ENCODE measurements at places on chromosomes 16 and 17.
A peak's percentile ranks its signal among the peaks of the same experiment; 100 is the strongest.

DNA sequence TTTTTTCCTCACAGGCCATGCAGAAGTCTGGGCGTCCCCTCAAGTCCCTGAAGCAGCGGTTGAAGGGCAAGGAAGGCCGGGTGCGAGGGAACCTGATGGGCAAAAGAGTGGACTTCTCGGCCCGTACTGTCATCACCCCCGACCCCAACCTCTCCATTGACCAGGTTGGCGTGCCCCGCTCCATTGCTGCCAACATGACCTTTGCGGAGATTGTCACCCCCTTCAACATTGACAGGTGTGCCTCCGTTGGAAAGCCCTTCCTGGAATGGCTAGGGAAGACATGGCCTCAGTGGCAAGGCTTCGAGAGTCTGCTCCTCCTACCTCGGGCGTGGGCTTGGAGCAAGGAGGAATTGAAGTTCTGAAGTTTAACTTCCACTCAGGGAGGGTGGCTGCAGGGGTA lies 13.5 kb downstream of the POLR2A start:
- DNase-seq: no peak

DNA sequence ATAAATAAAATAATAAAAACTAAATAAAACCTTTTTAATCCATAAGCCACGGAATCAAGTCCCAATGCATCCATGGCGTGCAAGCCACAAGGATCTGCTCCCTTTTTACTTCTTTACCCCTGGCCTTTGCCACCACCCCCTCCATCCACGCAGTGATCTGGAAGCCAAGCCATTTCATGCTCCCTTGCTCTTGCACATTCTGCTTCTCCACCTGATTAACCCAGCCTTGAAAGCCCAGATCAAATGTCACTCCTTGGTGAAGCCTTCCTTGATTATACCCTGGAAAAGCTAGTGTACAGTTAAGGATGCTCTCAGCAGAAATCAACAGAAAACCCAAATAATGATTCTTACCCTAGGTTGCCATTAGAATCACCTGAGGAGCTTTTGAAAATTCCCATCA lies 9.9 kb downstream of the LRRC3C start:
- DNase-seq: no peak

DNA sequence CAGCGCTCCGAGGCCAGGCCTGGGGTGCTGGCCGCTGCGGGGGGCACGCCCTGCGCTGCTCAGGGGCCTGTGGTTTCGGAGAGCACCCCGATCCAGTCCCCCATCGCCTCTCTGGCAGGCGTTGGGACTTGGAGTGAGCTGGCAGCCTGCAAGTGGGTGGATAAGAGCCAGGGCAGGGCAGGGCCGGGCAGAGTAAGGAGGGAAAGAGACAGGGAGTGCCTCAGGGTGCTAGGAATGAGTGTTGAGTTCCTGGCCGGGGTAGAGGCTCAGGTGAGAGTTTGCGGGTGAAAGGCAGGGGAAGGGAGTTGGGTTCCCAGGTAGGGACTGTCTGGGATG lies 1.3 kb downstream of the CDH13 start:
- peak; percentile 48 for DNase-seq

DNA sequence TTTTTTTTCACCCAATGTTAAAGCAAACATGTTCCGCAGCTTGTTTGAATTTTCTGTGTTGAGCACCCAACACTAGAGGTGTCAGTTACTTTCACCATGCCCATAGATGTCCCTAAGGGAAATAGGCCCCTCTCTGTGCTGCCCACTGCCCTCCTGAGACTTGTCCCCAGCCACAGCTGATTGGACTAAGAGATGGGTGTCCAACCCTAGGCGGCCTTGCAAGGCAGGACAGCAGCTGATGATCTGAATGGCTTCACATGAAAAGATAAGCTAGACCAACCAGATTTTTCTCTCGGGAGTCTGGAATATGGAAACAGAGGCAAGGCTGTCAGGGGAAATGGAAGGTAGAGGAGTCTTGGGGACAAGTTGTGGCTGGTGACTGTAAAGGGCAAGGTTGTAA lies 6.1 kb upstream of the CALB2 start:
- no peak for DNase-seq

GRCh38 chr17:39980351-39981206 lies at the start of gene PSMD3:
Gene PSMD3, plus strand, starts transcription at chr17:39980807. Its CDS starts 164 bp downstream, at chr17:39980971.
- DNase-seq: peak; percentile 100

DNA sequence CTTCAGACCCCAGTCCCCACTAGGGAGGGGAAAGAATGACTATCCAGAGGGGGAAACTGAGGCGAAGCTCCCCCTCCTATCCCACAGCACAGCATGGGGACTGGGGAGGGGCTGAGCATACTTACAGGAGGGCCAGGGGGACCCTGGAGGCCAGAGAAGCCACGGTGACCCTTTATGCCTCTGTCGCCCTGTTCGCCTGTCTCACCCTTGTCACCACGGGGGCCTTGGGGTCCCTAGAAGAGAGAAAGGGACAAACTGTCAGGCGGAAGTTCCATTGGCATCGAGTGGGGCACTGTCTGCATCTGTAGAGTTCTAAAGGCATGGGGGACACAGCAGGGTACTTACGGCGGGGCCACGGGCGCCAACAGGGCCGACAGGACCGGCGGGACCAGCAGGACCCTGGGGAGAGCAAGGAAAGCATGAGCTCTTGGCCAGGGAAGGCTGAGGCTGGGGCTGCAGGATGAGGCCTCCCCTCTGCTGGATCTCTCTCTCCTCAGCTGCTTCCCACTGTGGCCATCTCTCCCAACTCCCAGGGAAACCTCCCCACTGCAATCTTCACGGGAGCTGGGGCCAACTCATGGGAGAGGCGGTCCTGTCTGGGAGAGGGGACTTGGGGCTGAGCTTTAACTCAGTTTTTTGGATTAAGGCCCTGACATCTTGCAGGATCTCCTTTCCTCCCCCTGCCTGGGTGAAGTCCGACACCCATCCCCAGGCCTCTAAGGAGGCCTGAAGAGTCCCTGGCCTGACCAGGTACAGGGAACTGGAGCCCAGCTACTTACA lies 13.5 kb downstream of the COL1A1 start:
- peak; percentile 92 for DNase-seq

DNA sequence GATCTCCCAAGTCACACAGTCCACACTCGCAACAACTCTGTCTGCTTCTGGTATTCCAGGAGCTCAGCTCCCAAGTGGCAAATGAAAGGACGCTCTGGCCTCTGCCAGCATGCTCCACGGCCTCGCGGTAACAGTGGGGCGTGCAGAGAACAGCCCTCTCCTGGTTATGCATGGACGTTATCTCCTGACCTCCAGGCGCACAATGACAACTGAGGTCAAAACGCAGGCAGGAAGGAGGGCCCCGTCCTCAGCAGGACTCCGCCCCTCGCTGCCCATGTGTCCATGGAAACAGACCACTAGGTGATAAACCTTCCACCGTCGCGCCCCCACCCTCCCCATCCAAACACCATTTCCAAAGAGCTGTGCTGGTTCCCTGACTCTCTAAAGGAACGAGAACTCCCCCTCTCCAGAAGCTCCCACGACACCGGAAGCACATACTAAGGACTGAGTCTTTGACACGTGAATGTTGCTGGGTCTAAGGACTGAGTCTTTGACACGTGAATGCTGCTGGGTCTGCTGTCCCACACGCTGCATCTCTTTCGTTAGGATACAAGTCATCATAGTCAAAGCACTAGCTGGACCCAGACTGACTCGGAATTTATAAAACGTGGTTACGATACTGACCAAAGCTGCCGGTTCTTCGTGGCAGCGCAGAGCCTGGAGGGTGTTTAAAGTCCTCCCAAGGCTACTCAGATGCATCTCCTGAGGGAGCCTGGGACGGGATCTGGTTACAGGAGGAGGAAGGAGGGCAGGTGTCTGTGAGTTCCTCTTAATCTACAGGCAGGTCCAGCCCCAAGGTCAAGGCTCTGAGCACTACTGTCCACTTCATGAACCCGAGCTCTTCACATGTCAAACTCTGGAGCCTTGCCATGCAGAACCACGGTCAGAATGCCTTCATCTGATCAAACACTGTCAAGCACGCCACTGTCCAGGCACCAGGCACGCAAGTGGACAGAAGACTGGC lies 43.9 kb downstream of the KLHDC4 start:
- DNase-seq: no peak

DNA sequence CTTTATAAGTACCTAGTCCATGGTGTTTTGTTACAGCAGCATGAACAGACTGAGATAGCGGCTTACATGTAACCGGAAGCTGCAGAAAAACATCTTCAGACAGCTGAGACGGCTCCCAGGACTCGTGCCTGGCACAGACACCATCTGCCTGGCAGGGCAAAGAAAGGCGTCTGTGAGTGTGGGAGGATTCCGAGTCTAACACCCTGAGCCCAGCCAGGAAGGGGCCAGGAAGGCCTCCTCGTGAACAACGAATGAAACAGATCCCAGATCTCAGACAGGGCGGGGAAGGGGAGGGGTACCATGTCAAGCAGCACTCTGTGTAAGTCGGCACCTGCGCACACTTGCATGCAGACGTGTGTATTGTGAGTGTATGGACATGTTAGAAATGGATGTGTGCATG lies 4.4 kb upstream of the CSNK1D start:
- DNase-seq: no peak

DNA sequence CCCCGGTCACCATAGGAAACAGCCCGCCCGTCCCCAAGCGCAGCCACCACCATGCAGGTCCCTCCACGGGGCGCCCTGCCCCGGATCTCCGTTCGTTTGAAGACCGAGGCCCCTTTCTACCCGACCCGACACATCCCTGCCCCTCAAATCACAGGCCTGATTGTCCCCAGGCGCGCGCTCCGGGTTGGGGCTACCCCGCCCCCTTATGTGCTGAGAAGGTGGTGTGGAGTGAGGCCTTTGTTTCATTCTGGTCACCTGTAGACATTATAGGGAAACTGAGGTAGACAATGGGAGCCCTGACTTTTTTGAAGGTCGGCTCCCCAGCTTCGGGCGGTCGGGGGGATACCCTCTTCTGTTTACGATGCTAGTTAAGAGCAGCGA lies 763 bp upstream of the ACTG1 start:
- peak; percentile 74 for DNase-seq

All from fibroblast of skin of scalp (primary cell).